Hindlimb muscle (tissue), 1 donor: ENCODE measurements at places on chromosomes 2 and 18.

DNA sequence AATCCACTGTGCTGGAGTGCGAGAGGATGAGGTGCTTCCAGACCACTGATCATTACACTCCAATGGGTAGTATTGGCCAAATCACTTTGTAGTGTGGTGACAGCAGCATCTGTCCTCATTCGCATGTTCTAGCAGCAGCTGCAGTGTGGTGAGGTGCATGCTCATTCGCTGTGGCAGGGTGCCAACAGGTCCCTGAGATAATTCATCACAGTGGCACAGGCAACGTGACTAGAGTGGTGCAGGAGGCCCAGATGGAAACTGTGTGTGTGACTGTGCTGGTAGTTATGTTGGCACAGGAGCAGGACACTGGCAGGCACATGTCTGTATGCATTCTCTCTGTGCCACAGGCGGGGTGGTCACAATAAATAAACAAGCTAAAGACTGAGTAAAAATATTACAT lies 329.5 kb upstream of the SYT4 start:
- no peak for DNase-seq

DNA sequence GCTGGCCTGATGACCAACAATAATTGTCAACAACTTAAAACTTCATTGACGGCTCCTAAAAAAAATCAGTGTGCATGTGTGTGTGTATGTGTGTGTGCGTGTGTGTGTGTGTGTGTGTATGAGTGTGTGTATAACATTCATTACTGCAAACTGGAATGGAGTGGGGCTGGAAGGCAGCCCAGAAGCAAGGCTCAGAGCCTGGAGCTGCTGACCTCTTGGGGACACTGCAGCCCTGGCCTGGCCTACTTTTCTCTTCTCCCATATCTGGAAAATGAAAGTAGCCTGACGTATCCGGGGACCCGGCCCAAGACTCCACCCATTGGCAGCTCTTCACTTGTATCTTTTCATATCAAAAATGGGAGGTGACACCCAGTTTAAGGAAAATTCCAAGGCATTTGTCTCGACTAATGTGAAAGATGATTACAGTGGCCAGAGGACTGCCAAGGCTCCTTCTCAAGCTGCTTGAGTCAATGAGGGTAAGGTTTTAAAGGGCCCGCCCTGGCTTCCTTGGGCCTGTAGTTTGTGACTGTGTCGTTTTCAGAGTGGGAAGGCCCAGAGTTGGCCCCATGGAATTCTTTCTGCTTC lies 72.4 kb upstream of the IL1R1 start:
- DNase-seq: peak; percentile 88

GRCh38 chr2:15116830-15117229 lies 444.3 kb downstream of the NBAS start:
- DNase-seq: no peak

DNA sequence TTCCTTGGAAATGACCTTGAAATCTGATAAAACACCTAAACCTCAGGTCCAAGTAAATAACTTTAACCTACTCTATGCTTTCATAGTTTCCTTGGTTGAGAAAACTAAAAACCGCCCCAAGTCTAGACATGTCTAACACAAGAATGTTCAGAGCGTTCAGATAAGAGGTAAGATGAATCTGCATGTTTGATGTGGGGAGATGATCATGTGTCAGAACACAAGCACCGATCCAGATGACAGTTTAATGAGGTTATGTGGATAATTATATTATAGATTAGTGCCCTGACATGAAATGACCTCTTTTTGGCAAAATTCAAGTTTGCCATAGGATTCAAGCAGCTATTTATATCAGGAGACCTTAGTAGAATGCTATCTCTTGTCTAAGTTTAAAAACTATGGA lies 729.8 kb upstream of the SOX11 start:
- DNase-seq: no peak

GRCh38 chr2:46878886-46879285 lies 36.7 kb downstream of the MCFD2 start:
- DNase-seq: no peak

GRCh38 chr18:24319757-24320156 lies 77.9 kb downstream of the OSBPL1A start:
- DNase-seq: no peak

DNA sequence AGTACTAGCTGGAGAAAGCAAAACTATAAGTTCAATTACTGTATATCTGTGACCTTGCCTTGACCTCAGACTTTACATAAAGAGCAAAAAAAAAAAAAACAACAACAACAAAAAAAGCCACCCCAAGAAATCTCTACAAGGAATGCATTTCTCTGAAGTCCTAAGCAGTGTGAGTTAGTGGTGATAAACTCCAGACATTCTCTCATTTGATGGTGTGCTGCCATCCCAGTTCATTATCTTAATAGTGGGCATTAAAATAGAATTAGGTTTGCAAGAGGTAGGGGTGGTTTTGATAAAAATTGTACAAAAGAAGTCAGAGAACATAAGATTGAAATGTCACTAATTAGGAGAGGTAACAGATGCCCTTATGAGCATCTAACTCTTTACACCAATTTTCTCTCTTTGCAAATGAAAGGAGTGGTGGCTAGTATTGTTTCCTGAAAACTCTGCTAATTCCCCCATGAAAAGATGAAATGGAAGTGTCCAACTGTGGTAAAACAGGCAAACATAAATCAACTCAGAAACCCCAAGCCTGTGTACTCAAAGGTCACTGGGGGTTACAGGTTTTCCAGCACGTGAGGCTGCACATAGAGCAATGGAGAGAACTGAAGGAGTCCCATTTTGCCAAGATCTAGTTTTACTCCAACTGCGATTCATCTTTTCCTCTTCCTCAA lies 131.9 kb downstream of the MEIS1 start:
- no peak for DNase-seq

- no peak for DNase-seq
Observed at GRCh38 chr18:68676913-68677312, 38.0 kb downstream of the TMX3 start.

DNA sequence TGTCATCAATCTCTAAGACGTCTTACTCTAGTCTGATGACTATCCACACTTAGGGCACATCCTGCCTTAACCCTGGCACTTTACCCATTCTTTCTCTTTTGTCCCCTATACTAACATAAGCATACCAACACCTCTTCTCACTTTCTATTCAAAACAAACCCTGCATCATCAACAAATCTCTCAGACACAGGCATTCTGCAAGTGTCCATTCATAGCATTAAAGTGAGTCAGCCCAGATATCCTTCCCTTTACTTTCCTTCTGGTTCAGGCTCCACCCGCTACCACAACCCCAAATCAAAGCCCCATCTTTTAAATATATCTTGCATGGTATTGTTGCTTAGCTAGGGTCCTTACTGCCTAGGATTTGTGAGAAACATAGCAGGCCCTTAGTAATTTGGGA lies 3.8 kb downstream of the GRB14 start:
- no peak for DNase-seq

DNA sequence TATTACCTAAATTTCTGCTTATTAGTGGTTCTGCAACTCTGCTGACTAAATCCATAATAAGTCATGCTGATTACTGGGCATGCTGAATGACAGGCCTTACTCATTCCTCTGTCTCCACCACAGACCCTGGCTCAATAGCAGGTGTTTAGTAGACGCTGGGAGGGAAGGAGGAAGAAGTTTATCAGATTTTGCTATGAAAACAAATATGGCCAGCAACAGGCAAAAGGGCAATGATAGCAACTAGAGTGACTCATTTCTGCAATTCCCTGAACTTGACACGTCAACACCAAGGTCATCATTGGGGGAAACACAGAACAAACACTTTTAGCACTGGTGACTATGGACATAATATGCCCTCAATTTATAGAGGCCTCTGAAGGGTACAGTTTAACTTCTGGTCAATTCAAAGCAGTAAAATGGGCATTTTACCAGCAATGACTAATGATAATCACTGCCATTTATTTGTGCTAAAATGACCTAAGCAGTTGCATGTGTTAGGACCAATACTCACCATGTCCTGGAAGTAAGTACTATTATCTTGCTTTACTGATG lies 35.2 kb downstream of the TMEM163 start:
- DNase-seq: no peak

GRCh38 chr2:226497146-226497909 lies 302.3 kb downstream of the IRS1 start:
- DNase-seq: no peak

DNA sequence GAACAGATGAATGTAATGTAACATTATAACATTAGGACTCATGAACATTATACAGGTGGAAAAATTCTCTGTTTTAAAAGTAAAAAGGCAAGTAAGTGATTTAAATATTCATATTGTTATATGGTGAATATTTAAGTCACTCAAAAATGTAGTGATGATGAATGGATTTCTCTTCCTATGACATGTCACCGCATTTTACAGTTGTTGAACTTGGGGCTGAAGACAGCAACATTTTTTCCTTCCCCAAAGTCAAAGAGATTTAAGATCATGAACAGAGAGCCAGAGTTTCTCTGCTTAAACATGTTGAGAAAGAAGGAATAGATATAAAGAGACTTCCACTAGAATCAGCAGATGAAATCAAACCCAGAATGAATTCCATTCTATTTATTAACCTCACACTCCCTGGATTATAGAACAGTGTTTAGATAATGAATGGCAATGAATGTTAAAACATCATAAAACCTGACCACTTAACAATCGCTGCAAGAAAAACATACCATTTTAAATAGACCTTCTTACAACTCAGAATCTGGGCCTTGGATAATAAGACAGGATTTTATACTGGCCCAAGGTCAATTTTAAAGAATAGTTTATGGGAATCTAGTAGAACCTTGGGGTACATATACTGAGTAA lies 163.6 kb upstream of the SIX2 start:
- DNase-seq: no peak

GRCh38 chr18:68418881-68419280 lies 296.0 kb downstream of the TMX3 start:
- DNase-seq: no peak

DNA sequence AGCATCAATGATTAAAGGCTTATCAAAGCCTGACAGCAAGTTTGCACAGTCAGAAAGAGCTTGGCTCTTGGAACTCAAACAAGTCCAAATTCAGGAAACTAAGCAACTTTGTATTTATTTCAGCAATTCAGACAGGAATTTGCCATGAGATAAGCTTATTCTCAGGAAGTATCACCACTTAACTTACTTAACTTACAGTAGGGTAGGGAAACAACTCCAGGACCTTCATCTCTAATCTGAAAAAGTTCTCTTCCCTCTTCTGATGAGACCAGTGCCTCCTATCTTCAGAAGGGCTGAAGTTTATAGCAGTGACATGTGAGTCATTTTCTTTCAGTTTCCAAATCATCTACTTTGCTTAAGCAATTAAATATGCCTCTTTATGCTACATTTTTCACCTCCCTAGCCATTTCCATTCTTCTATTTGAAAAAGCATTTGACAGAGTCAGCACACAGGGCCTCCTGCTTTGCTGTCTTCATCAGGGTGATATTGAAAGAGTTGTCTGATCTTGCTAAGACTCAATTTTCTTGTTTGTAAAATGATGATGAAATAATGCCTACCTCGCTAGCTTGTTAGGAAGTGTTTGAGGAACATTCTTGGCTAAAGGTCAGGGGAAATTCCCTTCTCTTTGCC lies 389.5 kb downstream of the RND3 start:
- DNase-seq: no peak

DNA sequence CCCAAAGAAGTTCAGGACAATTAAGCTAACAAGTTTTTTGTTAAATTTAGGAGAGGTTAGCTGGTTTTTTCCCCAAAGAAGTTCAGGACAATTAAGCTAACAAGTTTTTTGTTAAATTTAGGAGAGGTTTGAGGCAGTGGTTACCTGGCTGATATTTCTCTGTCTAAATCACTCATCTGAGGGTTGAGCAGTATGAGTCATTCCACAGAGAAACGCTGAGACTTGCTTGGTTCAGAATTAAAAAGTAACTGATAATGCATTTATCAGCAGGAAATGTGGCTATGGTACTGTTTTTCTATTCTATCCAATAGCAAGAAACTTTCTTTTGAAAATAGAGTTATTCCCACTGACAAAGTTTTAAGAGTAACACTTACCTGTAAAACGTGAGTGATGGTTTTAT lies 22.8 kb upstream of the KIDINS220 start:
- no peak for DNase-seq

- no peak for DNase-seq
Observed at GRCh38 chr2:49162151-49162550, 7.8 kb upstream of the FSHR start.

- DNase-seq: no peak
Observed at GRCh38 chr2:212532585-212532984, 6.0 kb downstream of the ERBB4 start.

- DNase-seq: no peak
Observed at GRCh38 chr2:169709331-169709730, 15.1 kb downstream of the PHOSPHO2 start.

DNA sequence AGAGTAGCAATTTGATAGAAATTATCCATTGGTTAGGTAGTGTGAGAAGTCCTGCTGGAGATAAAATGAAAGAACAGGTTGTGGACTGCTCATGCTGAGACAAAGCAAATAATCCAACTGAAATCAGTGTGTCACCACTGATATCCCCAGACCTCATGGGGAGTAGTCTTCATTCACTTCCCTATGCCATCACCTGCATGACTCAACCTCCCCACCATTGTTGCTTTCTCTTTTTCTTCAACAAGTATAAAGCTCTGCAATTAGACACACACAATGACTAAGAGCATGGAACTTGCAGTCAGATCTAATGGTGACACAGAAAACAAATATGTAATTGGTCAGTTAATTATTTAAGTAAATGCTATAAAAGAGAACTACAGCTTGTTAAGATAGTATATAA lies 475.3 kb downstream of the RIT2 start:
- DNase-seq: no peak

DNA sequence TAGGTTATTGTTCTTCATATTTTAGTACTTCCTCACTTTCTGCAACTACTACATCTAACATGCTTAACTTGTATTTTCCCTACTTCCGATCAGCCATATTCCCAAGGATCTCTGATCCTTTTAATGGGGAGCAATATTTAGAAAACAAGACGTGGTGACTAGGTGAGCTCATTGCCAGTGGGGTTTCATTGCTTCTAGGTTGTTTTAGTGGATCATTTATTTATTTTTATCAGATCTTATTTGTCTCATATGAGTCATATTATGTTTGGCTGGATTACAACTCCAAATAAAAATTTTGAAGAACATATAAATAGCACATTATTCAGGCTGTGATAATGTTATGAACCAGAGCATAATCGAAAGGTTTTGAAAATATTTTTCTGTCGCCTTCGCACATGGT lies 480.9 kb upstream of the TMEFF2 start:
- no peak for DNase-seq

GRCh38 chr2:80591233-80591632 lies 286.7 kb upstream of the LRRTM1 start:
- DNase-seq: no peak

GRCh38 chr18:11425211-11425610 lies 184.2 kb upstream of the SLC35G4 start:
- DNase-seq: no peak

- no peak for DNase-seq
Observed at GRCh38 chr2:208280933-208281332, 14.9 kb downstream of the PIKFYVE start.

GRCh38 chr18:55088000-55088401 lies 128.7 kb upstream of the CCDC68 start:
- no peak for DNase-seq
